Activated effector memory CD4-positive, alpha-beta T cell treated with Interleukin-2 at 50 U/mL for 16 hours (primary cell): ENCODE measurements at places on chromosomes 7 and 10.

DNA sequence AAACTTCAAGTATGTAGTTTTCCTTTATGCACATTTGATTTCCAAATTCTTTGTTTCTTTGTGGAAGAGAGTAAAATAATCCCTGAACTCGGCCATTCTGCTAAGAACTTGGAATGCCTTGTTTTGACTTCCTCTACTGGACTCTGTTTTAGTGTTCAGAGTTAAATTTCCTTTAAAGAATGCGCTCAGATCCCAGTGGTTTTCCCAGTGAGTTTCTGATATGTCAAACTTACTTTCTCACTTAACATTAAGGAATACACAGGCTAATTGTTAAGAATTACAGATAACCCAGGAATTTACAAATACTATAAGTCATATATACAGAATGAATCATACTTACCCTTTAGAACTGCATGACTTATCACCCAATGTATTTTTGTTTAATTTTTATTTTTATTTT is 1067.6 kb upstream of the CELF2 start:
- no peak for DNase-seq

DNA sequence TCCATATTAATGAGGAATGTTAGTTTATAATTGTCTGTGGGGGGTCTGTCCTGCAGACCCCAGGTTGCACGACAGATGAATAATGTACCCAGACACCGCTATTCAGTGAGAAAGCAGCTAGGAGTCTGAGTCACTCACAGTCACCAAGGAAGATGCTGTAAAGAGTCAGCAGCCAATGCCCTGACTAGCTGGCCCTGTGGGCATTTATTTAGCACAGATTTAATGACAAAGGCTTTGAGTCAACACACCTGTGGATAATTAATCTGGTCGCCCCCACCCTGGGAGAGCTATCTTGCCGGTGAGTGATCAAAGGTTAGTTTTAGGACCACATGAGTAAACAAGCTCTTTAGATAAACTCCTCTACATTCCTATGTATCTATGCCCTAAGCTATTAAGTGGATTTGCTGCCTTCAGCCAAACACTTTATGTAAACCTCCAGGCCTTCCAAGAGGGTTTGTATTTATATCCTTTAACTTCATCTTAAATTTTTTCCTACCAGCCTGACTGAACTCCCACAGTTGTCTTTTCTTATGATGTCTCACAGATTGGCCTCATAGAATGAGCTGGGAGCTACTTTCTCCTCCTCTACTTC is 180.0 kb upstream of the ADCY1 start:
- DNase-seq = no peak

DNA sequence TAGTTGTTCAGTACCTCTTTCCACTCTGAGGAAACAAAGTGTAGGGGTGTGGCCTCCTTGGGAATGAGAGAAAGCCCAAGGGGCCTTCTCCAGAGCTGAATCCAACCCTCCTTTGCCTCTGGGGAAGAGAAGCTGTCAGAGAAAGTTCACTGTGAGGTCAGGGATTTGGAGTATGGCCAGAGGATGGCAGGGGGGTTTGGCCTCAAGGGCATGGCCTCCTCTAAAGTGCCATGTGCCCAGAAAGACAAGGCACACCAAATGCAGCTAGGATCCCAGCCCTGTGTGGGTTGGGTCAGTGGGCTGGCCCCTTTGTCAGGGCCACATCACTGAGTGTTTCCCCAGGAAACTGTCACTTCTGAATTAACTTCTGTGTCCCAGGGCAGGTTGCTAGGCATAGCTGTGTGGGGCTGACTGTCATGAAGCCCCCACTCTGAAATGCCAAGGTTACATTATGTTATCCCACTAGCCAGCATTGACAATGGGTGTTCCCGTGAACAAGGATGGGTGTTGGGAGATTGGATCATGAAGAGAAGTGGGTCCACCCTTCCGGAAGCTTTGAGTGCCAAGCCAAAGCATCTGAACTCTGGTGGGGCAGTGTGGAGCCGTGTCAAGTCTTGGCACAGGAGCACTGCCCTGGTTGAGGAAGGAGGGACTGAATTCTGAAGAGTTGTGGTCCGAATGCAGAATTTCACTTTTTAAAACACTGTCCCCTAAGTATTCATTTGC is 123.3 kb downstream of the ZMIZ1 start:
- DNase-seq = no peak

DNA sequence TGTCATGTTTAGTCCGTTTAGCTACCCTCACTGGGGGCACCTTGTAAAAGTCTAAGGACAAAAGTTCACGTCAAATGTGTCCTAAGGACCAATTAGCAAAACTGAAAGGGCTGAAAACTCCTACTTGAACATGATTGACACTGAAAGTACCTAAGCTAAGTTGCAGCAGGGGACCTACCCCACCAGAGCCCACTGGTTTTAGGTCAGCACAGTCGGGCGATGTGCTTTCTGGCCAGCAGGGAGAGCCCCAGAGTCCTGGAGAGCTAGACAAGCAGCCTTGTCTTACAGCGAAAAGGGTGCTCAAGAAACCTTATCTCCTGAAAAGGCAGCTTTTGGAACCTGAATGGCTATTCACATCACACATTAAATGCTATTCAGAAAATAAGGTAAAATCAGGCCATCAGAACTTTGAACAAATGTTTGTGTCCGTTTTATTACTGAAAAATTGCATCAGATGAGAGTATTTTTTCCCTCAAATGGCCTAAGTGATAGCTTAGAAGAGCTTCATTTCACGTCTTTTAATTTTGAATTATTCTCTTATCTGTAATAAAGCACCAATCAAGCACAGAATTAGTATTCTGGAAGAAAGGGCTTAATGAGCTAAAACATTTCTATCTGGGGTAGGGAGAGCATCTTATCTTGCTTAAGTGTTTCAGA is 52.2 kb upstream of the MKI67 start:
- peak; percentile 31 for DNase-seq

DNA sequence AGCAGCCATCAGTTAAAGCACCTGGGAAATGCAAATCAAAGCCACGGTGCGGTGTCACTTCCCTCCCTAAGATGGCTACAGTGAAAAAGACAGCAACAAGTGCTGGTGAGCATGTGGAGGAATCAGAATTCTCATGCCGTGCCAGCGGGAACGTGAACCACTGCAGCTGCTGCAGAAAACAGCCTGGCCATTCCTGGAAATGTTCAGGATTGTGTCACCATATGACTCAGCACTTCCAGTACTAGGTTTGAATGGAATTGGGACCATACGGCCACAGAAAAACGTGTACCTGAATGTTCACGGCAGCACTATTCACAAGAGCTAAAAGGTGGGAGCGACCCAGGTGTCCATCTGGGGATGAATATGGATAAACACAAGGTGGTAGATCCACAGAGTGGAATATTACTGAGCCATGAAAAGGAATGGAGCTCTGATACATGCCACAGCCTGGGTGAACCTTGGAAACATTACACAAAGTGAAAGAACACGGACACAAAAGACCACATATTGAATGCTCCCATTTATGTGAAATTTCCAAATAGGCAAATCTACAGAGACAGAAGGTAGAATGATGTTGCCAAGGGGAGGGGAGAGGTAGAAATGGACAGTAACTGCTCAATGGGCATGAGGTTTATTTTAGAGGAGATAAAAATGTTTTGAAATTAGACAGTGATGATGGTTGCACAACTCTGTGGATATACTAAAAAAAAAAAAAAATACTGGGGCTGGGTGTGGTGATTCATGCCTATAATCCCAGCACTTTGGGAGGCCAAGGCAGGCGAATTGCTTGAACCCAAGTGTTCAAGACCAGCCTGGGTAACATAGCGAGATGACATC is 61.6 kb downstream of the MICALL2 start:
- no peak for DNase-seq

- no peak for DNase-seq
These were observed 947.0 kb downstream of the REEP3 start for GRCh38 chr10:64468219-64468618.

DNA sequence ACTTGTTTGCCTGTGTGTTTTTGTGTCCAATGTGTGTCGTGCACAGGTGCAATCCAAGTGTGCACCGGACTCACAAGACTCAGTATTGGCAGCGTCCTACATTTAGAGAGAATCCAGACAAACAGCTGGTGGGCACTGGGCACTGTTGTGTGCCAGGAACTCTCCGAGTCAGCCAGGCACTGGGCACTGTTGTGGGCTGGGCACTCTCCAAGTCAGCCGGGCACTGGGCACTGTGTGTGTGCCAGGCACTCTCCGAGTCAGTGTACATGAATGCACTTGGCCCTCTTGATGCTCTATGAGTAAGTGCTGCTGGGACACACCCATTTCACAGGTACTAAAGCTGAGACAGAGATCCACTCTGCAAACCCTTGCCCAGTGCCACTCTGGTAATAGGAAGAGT is 303.5 kb downstream of the PTPRN2 start:
- no peak for DNase-seq

GRCh38 chr10:77925795-77926565 is 575 bp downstream of the DLG5 start:
- DNase-seq = no peak

DNA sequence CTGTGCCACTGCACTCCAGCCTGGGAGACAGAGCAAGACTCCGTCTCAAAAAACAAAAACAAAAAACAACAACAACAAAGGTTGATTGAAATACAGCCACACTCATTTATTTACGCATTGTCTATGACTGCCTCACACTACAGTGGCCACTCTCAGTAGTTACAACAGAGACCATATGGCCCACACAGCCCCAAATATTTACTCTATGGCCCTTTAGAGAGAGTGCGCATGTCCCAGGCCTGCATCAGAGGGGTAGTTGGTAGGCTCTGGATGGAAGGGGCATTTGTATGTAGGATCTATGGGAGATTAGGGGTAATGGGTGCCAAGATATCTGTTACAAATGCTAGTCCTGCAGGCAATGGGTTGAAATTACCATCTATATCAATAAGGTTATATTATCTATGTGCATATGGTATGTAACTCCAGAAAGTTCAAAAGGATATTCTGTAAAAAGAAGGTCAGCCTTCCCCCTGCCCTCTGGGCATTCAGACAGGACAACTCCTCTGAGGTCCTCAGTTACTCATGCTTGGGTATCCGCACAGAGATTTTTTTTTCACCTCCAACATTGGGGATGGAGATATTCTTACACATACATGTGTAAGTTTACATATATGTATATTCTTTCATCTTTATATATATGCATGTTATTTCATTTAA is 56.3 kb downstream of the DENND2A start:
- no peak for DNase-seq

DNA sequence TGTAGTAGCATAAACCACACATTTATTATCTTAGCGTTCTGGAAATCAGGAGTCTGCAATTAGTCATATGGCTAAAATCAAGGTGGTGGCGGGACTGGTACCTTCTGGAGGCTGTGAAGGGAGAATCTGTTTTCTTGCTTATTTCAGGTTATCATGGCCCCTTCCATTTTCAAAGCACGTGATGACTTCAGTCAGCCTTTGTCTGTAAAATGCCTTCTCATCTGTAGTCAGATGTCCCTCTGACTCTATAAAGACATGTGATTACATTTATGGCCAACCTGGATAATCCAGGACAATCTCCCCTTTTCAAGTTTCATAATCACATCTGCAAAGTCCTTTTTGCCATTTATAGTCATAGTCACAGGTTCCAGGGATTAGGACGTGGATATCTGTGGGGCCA is 15.5 kb upstream of the ZNF248 start:
- no peak for DNase-seq

- DNase-seq = no peak
These were observed 149.2 kb downstream of the PLPP4 start for GRCh38 chr10:120606051-120606764.
